Osteoblast (primary cell): ENCODE measurements at places on chromosomes 5 and 9.
A peak's percentile ranks its signal among the peaks of the same experiment; 100 is the strongest.

- no peaks in the 10 kb centered on the region for H3K4me1 ChIP-seq
- H3K27ac ChIP-seq, result no peak overlapping the region
- no peaks in the 10 kb centered on the region for H3K27me3 ChIP-seq
- no peak overlapping the region for H3K4me3 ChIP-seq
- no peak for DNase-seq
Observed at GRCh38 chr5:71907001-71907588, 188.0 kb downstream of the CARTPT start.

GRCh38 chr9:35001803-35002502 lies 12.4 kb downstream of the DNAJB5 start:
- H3K27ac ChIP-seq, result peak overlapping the region; percentile 60
- no peak overlapping the region for H3K4me3 ChIP-seq
- H3K4me1 ChIP-seq, result peaks cover 15% of the 10 kb centered on the region

DNA sequence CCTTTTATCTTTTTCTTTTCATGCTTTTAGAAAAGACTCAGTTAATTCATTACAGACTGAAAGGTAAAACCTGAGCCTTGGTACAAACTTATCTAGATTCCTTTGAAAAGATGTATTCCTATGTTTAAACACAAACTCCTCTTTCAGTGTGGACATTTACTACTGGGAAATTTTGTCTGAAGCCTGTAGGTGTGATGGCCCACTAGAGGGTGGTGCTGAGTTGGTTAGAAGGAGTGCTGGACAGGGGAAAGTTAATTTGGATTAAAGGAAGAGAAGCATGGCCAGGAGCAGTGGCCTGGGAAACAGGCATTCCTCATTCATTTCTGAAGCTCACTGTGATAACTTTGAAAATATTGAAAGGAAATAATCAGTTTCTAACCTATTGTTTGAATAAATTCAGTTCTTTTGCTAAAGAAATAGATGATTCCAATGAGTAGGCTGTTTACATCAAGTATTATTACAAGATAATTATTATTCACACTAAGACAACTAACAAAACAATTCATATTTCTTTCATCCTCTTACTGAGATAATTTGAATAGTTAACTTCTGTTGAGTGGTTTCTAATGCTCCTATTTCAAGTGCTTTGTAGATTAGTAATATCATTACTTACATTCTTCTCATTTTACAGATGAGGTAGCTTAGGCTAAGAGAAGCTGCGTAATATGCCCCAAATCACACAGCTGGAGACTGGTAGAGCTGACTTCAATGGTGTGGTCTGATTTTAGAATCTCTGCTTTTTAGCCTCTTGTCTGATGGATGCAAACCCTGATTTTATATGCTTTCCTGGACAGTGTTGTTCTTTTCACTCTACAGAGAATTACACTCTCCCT lies 150.9 kb downstream of the ADGRV1 start:
- no peak overlapping the region for H3K27ac ChIP-seq
- no peaks in the 10 kb centered on the region for H3K36me3 ChIP-seq
- no peak for DNase-seq
- H3K4me1 ChIP-seq, result no peaks in the 10 kb centered on the region

- H3K4me1 ChIP-seq, result no peaks in the 10 kb centered on the region
- H3K27ac ChIP-seq, result no peak overlapping the region
- DNase-seq, result no peak
- H3K27me3 ChIP-seq, result no peaks in the 10 kb centered on the region
- H3K4me3 ChIP-seq, result no peak overlapping the region
Observed at GRCh38 chr9:138069731-138070456, 192.3 kb downstream of the CACNA1B start.

DNA sequence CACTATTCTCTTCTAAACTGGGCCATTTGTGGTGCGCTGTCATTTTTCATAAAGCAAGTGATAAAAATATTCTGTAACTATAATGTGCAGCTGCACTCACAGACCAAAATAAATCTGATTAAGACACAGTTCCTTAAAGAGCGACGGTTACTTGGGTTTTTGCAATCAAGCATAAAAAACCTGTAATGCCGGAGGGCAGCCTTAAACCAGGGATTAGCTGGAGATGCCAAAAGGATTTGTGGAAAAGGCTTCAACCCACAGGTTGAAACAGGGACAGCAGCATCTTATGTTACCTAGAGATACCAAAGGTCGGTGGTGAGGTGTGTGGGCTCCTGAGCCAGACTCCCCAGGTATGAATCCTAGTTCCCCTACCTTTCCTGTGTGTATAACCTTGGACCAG lies 49.3 kb downstream of the CTNND2 start:
- no peaks in the 10 kb centered on the region for H3K36me3 ChIP-seq
- H3K4me3 ChIP-seq, result no peak overlapping the region
- no peak for DNase-seq
- H3K4me1 ChIP-seq, result no peaks in the 10 kb centered on the region

DNA sequence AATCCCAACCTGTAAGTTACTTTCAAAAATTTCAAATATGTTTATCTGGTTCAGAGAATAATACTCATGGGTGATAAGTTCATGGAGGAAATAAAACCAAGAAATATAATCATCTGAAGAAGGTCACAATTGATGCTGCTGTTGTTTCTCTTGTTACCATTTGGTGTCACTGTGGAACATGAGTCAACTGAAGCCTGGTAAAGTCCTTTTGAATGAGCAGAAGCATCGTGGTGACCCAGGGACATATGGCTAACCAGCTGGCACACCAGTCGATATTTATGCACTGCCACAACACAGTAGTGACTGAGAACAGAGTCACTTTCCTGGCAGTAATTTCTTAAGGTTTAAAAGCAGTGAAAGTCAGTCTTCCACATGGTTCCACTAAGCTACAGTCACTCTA lies 612.9 kb upstream of the TLE4 start:
- no peaks in the 10 kb centered on the region for H3K36me3 ChIP-seq
- no peaks in the 10 kb centered on the region for H3K27me3 ChIP-seq
- no peak for DNase-seq
- H3K4me1 ChIP-seq, result peaks cover 3% of the 10 kb centered on the region
- no peak overlapping the region for H3K27ac ChIP-seq
- no peak overlapping the region for H3K4me3 ChIP-seq

GRCh38 chr5:160516696-160517530 lies 95.3 kb downstream of the PTTG1 start:
- no peaks in the 10 kb centered on the region for H3K36me3 ChIP-seq
- H3K4me1 ChIP-seq, result no peaks in the 10 kb centered on the region
- H3K4me3 ChIP-seq, result no peak overlapping the region
- H3K27ac ChIP-seq, result no peak overlapping the region
- no peaks in the 10 kb centered on the region for H3K27me3 ChIP-seq

- H3K27me3 ChIP-seq, result peaks cover 18% of the 10 kb centered on the region
- H3K27ac ChIP-seq, result no peak overlapping the region
- no peaks in the 10 kb centered on the region for H3K4me1 ChIP-seq
- DNase-seq, result no peak
- no peak overlapping the region for H3K4me3 ChIP-seq
Observed at GRCh38 chr5:171667341-171668096, 118.1 kb upstream of the SMIM23 start.

DNA sequence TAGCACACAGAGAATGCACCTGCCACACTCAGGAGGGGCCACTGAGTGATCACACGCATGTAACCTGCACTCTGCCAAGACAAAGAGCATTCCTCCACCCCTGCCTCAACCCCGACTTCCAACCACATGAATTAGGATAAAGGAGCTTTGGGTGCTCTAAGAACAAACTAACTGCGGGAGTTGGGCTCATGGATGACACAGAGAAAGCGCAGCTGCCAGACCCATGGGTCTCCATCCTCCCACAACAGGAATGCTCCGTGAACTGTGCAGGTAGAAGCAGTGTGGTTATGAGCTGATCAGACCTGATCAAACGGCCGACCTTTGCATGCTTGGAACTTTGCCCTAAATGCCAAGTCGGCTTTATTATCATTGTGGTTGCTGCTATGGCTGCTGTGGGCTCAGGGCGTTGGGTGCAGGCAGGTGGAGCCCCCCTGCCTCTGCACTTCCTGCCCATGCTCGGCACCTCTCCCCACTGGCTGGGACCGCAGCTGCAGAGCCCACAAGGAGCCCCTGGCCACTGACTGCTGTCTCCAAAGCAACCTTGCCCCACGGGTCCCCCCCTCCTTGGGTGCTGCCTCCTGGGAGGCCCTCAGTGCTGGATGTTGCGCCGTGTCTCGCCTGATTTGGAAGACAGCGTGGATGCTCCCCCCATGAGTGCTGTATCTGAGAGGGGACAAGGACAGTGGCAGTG lies 2.6 kb upstream of the SLC6A3 start:
- H3K27me3 ChIP-seq, result peaks cover 53% of the 10 kb centered on the region
- H3K4me1 ChIP-seq, result no peaks in the 10 kb centered on the region
- no peak overlapping the region for H3K4me3 ChIP-seq

- no peak for DNase-seq
- peaks cover 52% of the 10 kb centered on the region for H3K4me1 ChIP-seq
- H3K4me3 ChIP-seq, result no peak overlapping the region
- no peaks in the 10 kb centered on the region for H3K27me3 ChIP-seq
Observed at GRCh38 chr5:52811067-52811749, 23.5 kb downstream of the ITGA1 start.

GRCh38 chr9:19140259-19140658 lies 13.0 kb upstream of the PLIN2 start:
- H3K4me3 ChIP-seq, result no peak overlapping the region
- H3K27ac ChIP-seq, result no peak overlapping the region
- DNase-seq, result no peak
- H3K27me3 ChIP-seq, result no peaks in the 10 kb centered on the region
- no peaks in the 10 kb centered on the region for H3K36me3 ChIP-seq

DNA sequence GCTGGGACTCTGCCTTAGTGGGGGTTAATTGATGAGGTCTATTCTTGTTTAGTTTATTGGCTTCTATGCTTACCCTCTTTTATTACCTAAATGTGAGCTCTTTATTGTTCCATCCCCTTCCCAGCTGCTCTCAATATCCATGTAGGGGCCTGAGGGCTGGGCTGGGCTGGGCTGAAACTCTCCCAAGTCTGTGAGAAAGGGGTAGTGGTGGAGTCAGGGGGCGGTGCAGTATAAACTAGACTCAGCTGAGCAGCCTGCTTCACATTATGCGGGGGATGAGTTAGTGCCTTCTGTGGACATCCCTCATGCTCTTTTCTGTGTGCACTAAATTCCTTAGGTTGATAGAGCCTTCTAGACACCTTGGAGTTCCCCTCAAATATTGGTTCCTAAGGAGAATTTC lies 451.8 kb upstream of the PTGER4 start:
- H3K4me3 ChIP-seq, result no peak overlapping the region
- no peak for DNase-seq
- peak overlapping the region; percentile 11 for H3K27ac ChIP-seq
- no peaks in the 10 kb centered on the region for H3K36me3 ChIP-seq

DNA sequence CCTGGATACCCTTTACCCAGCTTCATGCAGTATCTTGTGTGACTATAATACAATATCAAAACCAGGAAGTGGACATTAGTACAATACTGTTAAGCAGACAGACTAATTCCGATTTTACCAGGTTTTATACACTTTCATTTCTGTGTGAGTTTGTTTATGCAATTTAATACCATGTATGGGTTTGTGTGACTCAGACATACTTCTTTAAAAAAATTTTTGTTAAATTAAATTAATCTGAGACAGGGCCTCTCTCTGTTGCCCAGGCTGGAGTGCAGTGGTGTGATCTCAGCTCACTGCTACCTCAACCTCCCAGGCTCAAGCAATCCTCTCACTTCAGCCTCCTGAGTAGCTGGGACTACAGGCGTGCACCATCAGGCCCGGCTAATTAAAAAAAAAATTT lies 156.8 kb downstream of the GAPVD1 start:
- no peaks in the 10 kb centered on the region for H3K36me3 ChIP-seq
- no peak for DNase-seq
- no peaks in the 10 kb centered on the region for H3K4me1 ChIP-seq
- H3K27ac ChIP-seq, result no peak overlapping the region
- no peak overlapping the region for H3K4me3 ChIP-seq

- H3K4me3 ChIP-seq, result peak overlapping the region; percentile 46
- no peak for DNase-seq
- no peaks in the 10 kb centered on the region for H3K27me3 ChIP-seq
- peak overlapping the region; percentile 97 for H3K27ac ChIP-seq
Observed at GRCh38 chr9:129777769-129778130, 24.9 kb upstream of the PTGES start.

GRCh38 chr5:128397876-128398275 lies 140.2 kb downstream of the FBN2 start:
- no peak overlapping the region for H3K27ac ChIP-seq
- no peaks in the 10 kb centered on the region for H3K27me3 ChIP-seq
- H3K36me3 ChIP-seq, result no peaks in the 10 kb centered on the region

DNA sequence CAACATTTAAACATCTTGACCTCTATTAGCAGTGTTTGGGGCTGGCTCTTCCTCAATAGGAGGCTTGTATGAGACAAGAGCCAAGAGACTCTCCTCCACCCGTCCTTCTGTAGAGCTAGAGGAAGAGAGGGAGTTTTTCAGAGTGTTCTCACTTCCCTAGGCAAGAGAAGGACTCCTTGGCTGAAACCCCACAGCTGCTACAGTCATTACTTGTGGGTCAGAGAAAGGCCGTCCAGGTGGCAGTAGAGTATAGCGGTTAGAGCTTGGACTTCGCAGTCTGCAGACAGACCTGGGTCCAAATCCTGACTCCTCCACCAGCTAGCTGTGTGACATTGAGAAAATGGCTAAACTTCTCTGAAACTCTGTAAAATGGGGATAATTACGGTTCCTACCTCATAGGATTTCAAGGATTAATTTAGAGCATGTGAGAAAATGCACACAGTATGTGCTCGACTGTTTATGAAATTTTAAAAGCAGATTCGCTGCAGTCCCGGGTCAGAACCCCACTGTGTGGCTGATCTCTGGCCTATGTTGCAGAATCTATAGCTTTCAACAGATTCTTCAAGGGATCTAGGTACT lies 80.8 kb upstream of the ARAP3 start:
- no peak overlapping the region for H3K4me3 ChIP-seq
- peak; percentile 49 for DNase-seq
- H3K36me3 ChIP-seq, result no peaks in the 10 kb centered on the region
- H3K4me1 ChIP-seq, result no peaks in the 10 kb centered on the region
- peaks cover 68% of the 10 kb centered on the region for H3K27me3 ChIP-seq

DNA sequence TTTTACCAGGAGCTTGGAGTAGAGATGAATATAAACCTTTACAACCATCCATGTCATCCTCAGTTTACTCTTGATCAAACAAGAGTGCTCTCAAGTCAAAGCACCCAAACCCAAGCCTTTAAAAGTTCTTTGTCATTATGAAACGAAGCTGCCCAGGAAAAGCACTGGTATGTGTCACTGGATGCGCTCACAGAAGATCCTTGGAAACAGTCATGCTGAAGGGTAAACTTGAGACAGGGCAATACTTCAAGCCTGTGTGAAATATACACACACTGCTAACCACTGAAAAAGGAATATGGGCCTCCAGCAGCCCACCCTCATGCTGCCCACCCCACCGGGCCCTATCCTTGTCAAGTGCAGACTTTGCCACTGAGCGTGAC lies 84.5 kb downstream of the PRRT1B start:
- no peak overlapping the region for H3K27ac ChIP-seq
- no peaks in the 10 kb centered on the region for H3K27me3 ChIP-seq
- H3K4me1 ChIP-seq, result peaks cover 15% of the 10 kb centered on the region
- H3K4me3 ChIP-seq, result no peak overlapping the region
- H3K36me3 ChIP-seq, result peaks cover 4% of the 10 kb centered on the region

GRCh38 chr9:134592018-134592818 lies 49.4 kb upstream of the COL5A1 start:
- no peaks in the 10 kb centered on the region for H3K36me3 ChIP-seq
- DNase-seq, result peak; percentile 99
- peak overlapping the region; percentile 98 for H3K27ac ChIP-seq
- H3K4me1 ChIP-seq, result peaks cover 33% of the 10 kb centered on the region
